ENCODE measurements at places on chromosomes 4 and X.

- no peak for DNase-seq
Measured at GRCh38 chr4:109011241-109012026, 248.6 kb upstream of the ETNPPL start.

DNA sequence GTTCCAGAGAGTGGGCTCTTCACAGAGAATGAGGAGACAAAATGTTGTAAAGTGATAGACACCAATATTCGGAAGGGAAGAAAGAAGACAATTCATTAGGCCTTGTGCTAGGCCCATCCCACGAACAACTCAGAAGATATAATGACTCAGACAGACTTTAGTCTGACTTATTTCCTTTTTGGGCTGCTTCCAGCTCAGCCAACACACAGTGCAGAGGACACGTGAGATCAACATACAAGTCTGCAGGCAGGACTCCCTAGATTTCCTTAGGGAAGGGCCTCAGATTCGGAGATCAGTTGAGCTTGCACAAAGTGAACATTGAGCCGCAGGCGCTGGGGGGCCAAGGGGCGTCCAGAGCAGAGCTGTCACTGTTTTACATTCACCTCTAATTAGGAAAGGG, 290.7 kb upstream of the TENM3 start:
- no peak for DNase-seq

DNA sequence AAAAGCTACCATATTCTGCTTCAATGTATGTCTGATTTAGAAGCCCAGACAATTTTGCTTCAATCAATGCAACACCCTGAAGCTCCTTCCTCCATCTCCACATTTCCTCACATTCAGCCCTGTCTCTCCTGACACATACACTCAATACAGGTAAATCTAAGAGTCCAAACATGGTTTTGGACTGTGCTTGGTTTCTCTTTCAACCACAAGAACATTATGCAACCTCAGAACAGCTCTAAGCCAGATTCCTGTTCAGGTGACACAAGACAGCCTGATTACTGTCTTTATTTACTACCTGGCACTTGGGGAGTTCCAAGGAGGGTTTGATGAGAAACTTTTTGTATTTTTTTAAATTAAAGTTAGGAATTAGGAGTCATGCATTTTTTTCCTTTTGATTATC, 307.5 kb upstream of the SLIT2 start:
- no peak for DNase-seq

GRCh38 chr4:124167602-124168001, 544.9 kb downstream of the ANKRD50 start:
- no peak for DNase-seq

- DNase-seq = no peak
Measured at GRCh38 chr4:152672206-152673092, 7.3 kb downstream of the TMEM154 start.

DNA sequence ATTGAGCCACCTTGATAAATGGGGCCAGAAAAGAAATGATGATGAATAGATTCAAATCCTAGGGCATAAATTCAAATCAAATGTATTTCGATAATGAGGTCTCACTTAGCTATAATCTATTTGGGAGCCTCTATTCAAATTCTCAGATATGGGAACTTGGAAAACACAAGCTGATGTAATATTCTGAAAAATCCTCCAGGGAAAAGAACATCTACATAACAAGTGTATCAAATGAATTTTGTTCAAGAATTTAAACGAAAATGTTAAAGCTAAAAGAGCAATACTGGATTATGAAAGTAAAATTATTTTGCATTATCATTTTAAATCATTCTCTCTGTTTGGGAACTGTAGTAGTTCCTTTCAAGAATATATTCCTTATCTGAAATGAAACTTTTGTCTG, 38.9 kb upstream of the RAP1GDS1 start:
- DNase-seq = no peak

GRCh38 chrX:97096385-97096784, 212.7 kb downstream of the RPA4 start:
- DNase-seq = no peak

DNA sequence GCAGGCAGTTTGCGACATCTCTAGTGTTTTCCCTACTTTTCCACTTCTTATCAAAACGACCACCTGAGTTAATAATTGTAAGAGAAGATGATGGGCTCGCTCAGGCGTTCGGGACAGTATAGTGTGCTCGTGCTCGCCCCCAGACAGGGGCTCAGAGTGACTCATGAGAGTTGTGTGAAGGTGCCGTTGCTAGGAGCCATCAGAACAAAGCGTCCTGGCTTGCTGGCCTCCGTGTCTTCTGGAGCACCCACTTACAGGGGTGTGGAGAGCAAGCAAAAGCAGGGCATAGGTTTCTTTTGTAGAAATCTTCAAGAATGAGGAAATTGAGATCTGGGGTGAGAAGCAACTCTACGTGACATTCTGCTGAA, 73.0 kb upstream of the ADGRG2 start:
- DNase-seq = no peak

DNA sequence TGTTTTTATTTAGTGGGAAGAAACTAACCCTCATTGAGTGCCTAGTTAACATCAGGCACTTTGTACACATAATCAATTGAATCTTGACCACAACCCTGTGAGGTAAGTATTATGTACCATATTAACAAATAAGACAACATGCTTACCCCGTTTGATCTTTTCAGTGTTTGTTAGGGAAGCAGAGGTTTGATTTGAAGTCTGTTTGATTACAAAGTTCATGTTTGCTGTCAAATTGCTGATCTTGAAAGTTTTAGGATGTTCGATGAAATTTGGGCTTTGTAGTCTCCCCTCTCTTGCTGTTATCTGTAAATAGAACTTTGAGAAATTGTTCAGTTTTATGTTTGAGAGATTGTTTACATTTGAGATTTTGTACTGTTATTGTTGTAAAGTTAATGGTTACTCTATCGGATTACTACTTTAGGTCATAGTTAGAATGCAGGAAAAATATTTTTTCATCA, 13.4 kb upstream of the ADH4 start:
- DNase-seq = no peak

DNA sequence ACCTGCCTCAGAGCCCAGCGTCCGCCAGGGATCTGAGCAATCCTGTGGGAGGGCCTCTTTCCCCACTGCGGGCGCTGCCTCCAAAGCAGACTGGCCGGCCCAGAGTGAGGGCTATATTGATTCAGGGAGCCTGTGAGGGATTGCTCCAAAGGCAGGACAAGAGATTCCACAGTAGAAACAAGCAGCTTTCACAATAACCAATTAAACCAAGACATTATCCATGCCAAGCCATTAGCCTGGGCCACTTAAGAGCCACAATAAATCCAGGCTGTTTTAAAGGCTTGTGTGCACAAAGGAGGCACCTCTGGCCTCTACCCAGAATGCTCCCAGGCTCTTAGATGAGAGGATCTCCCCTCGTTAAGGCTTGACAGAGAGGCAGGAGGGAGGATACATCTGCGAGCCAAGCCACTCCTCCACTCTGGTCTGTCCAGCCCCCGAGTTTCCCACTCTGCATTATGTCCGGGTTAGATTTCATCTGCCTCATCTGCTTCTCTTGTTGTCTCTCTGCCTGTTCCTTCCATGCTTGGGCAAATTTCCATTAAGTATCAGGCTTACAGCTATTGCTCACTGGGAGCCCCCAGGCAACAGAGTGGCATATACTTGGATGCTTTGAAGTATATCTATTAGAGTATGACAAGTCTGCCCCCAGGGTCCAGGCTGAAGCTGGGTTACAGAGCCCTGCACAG, 357.9 kb downstream of the UNC5C start:
- no peak for DNase-seq

DNA sequence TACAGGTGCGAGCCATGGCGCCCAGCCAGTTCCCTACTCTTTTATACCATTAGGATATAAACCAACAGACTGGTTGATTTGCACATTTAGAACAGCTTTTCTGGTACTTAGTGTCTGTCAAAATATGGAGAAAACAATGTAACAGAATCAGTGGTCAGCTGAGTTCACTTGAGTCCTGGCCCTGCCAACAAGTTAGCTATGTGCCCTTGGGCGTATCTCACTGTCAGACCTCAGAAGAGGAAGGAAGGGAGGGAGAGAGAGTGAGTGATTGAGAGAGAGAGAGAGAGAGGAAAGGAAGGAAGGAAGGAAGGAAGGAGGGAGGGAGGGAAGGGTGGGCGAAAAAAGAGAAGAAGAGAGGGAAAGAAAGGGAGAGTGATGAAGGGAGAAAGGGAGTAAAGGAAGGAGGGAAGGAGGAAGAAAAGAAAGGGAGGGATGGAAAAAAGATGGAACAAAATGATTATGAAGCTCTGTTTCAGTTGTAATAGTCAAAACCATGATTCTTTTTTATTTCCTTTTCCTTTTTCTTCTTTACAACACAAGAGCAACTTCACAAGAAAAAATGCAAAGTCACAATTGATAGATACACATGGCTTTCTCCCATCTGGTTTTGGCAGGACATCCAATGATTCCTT, 55.7 kb upstream of the PDGFRA start:
- DNase-seq = no peak

GRCh38 chr4:185201977-185202962, 1.5 kb downstream of the CFAP97 start:
- DNase-seq = no peak
